NCI-H510A (cell line): ENCODE measurements at places on chromosomes 3 and 15.

DNA sequence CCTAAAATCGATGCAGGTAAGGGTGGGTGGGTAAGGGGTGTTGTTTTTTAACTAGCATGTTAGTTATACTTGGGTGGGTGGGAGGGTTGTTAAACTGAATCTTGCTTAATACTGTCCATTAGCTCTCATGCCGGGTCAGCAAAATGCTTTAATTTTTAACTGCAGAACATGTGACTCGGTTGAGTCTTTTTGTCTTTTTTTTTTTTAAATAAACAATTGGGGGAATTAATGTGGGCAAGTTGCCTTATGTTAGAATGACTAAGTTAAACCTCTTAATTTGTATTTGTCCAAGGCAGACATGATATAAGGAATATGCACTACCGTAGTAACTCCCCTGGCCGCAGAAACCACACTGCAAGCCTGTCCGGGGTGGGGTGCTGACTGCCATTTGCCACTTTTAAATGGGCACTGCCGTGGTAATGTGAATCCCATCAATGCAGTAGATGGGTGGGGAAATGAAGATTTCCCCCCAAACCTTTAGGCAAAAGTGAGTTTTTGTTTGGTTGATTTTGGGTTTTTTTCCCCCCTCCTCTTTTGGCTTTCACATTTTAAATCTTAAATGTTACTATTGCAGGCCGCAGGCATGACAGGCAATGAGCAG is 54.3 kb upstream of the CCR4 start:
- DNase-seq: no peak

DNA sequence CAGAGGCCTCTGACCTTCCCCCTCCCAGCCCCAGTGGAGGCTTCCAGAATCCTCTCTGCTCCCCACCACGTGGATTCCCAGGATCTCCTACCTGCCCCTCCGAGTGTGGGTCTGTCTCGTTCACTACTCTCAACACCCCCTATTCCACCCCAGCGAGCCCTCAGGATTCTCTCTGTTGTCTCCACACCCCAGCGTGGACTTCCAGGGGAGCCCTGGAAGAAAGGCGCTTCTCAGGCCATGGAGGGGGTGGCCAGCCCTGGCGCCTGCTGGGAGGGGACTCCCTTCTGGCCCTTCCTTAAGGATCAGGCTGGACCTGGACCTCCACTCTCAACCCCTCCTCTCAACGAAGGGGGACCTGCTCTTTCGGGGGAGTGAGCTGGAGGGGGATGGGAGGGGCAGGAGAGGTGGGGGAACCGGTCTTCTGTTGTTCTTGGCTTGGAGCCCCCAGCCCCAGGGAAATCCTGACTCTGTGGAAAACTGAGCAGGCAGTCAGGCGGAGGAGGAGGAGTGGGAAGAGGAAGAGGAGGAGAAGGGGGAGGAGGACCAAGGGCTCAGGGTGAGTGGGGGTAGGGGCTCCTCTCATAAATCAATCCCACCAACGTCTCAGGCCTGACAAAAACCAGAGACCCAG is 32.9 kb downstream of the EPHB3 start:
- no peak for DNase-seq

DNA sequence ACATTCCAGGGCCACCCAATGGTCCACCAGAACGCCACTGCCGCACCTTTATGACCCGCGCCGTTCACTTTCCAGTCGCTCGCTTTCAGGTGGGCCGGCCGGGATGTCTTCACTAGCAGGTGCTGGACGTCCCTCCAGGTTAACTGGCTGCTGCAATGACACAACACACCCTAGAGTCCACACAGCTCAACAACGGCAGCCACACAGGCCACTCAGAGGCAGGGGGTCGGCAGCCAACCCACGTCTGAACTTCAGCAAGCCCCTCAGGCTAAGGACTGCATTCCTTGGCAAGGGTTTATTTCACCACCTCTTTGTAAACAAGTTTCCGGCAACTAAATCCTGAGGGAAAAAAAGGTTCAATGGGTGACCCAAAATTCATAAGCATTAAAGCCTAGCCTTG is 89.2 kb upstream of the SNRPA1 start:
- DNase-seq: no peak

- no peak for DNase-seq
These were observed 170.6 kb upstream of the TSC22D2 start for GRCh38 chr3:150237490-150237889.

- DNase-seq: no peak
These were observed 55.7 kb downstream of the OXNAD1 start for GRCh38 chr3:16320711-16321110.

DNA sequence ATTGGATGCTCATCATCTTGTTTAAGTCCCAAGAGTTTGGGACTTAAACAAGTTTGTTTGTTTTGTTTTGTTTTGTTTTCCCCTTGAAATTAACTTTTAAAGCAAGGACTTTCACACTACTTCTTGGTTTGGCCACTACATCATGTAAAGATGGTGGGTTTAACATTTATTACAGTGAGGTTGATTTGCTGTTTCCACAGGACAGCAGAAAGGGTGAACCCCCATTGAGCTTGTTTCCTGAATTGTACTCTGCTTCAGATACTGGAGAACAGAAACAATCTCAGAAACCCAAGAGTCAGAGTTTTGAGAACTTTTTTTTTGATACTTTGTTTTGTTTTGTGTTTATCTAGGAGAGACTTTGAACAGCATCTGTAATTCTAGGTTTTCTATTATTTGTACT is 6.7 kb downstream of the POU1F1 start:
- no peak for DNase-seq

- DNase-seq: no peak
These were observed 48.6 kb upstream of the ATOSA start for GRCh38 chr15:52727815-52728214.

DNA sequence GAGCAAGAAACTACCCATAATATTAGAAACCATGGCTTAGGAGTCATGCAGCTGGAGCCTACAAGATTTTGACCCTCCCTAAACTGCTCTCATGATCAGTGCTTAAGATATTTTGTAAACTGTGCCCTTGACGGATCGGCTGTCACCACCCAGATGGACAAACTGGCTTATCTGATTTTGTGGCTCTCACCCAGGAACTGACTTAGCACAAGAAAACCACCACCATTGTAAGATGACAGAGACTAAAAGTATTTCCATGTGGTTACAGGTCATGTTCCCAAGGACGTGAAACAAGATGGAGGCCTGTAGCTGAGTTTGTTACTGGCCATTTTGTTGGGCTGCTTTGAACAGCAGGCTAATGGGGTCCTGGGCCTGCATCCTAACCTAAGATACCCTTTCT is 940.9 kb downstream of the OTOL1 start:
- DNase-seq: no peak

- DNase-seq: peak; percentile 60
These were observed 60.7 kb downstream of the RPL22L1 start for GRCh38 chr3:170809007-170809974.

- no peak for DNase-seq
These were observed 130.9 kb upstream of the RGMA start for GRCh38 chr15:93219859-93220420.

DNA sequence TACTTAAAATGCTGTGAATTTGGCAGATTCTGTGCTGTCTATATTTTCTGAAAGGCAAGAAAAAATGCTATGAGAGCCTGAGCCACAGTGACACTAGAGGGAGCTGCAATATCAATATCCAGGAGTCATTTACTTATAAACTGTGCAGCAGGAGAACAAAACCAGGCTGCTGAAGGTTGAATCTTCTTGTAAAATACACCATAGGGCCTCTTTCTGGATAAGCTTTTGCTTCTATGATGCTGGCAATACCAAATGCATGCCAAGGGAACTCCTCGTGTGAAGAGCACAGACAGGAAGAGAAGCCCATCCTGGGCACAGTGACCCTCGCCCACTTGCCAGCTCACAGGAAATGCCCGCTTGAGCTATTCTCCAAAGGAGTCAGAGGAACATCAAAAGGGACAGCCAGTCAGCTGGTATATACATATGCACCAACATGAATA is 48.0 kb upstream of the TSPAN3 start:
- no peak for DNase-seq

DNA sequence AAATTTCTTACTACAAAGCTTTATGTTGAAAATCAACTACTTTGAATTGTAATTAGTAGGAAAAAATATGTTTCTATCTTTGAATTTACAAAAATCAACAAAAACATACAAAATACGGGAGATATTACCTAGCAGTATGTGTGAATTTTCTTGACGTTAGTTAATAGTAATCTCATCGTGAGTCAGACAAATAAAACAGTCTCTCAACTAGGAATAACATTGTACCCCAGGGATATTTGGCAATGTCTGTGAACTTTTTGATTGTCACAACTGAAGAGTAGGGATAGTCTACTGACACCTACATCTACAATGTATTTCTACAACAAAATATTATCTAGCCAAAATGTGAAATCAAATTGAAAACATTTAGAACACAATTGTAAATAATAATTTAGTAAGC is 250.3 kb downstream of the POLQ start:
- no peak for DNase-seq

DNA sequence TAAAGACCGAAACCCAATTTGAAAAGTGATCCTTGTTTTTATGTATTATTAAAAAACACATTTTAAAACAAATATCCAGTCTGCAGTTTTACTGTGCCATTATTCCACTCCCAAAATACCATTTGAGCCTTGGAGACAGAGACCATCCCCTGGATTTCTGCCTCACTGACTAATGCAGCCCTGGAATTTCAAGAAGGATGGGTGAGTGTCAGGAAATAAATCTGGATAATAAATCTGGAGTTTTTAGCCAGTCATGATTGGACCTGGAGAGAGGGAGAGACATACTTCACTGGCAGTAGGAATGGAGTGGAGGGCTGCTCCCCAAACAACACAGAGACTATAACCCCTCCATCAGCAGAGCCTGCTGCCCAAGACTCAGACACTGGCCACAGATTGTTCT is 123.3 kb downstream of the MYLK start:
- no peak for DNase-seq

GRCh38 chr15:92952458-92952850 is 52.3 kb downstream of the CHD2 start:
- no peak for DNase-seq

GRCh38 chr3:172104471-172105072 is 65.2 kb downstream of the FNDC3B start:
- DNase-seq: peak; percentile 68

GRCh38 chr3:21751886-21752285 is 876 bp upstream of the ZNF385D start:
- no peak for DNase-seq

DNA sequence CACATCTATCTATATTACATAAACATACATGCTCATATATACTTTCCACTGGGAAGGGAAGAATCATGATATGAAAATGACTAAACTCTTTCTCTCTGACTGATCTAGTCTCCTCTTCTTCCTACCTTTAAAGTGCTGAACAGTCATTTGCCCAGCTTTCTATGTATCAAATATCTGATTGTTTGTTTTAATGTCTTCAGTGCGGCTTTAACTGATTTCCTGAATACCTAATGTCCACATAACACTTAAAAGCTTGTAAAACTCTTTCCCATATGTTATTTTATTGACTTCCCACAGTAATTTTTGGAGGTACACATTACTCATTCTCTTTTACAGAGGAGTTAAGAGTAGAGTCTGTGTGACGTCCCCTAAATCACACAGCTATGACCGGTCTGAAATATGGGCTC is 28.2 kb downstream of the CPOX start:
- DNase-seq: no peak

DNA sequence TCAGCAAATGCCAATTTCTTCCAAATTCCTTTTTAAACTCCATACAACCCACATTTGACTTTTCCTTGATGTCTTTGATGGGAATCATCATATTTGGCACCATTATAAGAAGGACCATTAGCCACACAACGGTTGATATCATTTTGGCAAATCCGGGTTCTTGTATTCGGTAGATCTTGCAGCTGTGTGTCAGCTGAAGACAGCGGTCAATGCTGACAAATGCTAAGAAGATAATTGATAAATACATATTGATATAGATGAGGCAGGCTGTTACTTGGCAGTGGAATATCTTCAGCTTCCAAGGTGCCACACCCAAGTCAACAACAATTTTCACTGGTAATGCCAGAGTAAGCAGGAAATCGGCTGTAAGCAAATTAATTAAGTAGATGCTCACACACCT is 4.2 kb downstream of the GPR171 start:
- no peak for DNase-seq

DNA sequence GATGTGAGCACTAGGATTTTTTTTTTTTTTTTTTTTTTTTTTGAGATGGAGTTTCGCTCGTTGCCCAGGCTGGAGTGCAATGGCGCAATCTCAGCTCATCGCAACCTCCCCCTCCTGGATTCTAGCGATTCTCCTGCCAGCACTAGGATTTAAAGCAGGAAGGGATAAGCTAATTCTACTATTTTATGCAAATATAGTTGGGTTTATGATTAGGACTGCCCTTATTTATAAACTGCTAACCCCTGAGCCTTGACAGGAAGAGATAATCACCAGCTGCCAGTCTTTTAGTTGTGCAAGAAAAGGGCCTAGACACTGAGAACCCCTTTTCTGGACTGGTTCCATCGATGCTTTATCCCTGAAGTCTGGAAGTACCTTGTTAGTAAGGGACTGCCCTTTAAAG is 36.7 kb downstream of the IFT57 start:
- DNase-seq: no peak

- no peak for DNase-seq
These were observed 365.1 kb upstream of the SEMA6D start for GRCh38 chr15:47352217-47352616.

- DNase-seq: no peak
These were observed 18.7 kb downstream of the SLC33A1 start for GRCh38 chr3:155835341-155836071.

GRCh38 chr3:73633916-73634344 is 9.2 kb upstream of the PDZRN3 start:
- DNase-seq: no peak

DNA sequence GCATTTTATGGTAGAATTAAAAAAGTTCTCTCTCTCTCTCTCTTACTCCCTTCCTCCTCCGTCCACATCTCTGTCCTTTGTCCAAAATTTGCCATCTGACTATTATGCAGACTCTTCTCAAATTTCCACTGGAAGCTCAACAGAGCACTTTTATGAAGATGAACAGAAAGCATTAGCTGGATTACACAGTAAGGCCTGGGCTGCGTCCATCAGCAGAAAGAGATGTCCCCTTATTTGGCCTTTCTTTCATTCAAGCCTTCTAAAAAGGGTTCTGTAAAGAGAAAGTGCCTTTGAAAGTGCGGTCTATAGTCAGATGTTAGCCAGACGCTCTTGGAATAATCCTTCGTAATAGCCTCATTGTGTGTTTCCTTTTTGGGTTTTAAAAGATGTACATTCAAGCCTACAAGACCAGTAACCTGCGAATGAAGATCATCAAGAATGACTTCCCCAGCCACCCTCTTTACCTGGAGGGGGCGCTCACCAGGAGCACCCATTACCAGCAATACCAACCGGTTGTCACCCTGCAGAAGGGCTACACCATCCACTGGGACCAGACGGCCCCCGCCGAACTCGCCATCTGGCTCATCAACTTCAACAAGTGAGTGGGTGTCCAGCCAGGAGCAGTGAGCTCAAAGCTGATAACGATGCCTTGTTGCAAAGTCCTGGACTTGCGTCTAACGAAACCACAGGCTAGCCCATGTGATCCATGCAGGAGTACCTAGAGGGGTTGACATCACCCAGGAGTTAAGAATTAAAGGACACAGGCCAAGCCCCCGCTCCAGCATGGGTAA is 53.1 kb downstream of the MESD start:
- no peak for DNase-seq
